ENCODE measurements at places on chromosomes 6 and 20. TPM values are rescaled to one million over a fixed set of nuclear protein-coding genes. Genes with fewer than 3 reads are reported as not detected.

The LY6G6D gene
- total RNA-seq: not detected

The PRL gene
- not detected for total RNA-seq

The WDR27 gene
- 39.0 TPM for total RNA-seq

The FHL5 gene
- total RNA-seq: 40.1 TPM

- DNase-seq: no peak
Observed at GRCh38 chr6:64990652-64991304, 716.2 kb downstream of the EYS start.

DNA sequence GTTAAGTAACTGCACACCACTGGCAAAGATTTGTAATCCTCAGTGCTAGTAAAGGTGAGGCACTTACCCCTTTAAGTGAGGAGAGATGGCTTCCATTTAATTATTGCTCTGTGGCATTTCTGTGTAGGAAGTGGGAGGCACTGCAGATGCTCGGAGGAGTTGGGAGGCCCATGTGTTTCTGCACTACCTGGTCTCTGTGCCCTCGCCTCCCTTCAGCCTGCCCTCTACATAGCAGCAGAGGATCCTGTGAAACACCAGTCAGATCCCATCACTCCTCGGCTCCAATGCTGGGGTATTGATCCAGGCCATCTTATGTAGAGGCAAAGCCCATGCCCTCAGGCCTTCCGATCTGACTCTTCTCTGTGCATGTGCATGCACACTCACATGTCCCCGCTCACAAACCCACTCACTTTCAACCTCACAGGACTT lies 67.0 kb downstream of the SLX4IP start:
- no peak for DNase-seq

Data from upper lobe of right lung (tissue), 1 donor.